ENCODE measurements at places on chromosomes 5 and 9.
A peak's percentile ranks its signal among the peaks of the same experiment; 100 is the strongest.

- DNase-seq, result peak; percentile 68
Observed at GRCh38 chr5:141135030-141135717, at the start of gene PCDHB5. PCDHB5 (plus strand) TSS chr5:141135206; CDS start chr5:141135435, 229 bp downstream.

GRCh38 chr5:175166026-175166425 lies 278.0 kb downstream of the DRD1 start:
- no peak for DNase-seq

GRCh38 chr5:21573416-21574314 lies 1279.5 kb downstream of the CDH12 start:
- DNase-seq, result no peak

GRCh38 chr9:109251776-109252106 lies 69.1 kb downstream of the EPB41L4B start:
- no peak for DNase-seq

- DNase-seq, result no peak
Observed at GRCh38 chr9:123454361-123454760, 98.4 kb downstream of the CRB2 start.

DNA sequence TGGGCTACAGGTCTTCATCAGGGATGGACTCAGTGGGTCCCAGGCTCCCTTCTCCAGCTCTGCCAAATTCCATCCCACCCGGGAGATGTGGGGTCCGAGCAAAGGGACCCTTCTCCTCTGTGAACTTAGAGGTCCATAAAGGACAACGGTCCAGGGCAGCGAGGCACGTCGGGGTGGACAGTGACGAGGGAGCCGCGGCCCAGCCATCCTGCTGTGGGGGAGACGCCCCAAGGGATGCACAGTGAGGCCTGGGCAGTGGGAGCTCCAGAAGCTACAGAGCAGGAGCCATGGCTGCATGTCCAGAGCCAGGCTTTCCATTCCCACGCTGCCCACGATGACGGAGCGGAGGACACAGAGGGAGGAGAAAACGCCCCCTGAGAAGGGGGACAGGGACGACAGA lies 107.5 kb upstream of the PPP1R26 start:
- no peak for DNase-seq

DNA sequence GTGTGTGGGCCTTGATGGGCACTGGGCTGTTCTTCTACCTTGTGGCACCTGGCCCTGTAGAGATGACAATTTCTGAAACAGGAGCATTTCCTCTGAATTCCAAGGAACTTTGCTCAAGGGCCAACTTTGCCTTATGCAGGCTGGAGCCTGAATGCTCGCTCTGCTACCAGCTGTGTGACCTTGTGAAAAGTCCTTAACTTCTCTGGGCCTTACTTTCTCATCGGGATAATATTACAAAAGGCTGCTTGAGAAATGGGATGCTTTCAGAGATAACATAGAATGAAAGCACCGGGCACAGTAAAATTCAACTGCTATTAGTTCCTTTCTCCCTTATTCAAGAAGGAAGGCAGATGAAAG lies 58.8 kb downstream of the GADD45G start:
- no peak for DNase-seq

- DNase-seq, result no peak
Observed at GRCh38 chr9:83714329-83714728, 6.6 kb upstream of the UBQLN1 start.

DNA sequence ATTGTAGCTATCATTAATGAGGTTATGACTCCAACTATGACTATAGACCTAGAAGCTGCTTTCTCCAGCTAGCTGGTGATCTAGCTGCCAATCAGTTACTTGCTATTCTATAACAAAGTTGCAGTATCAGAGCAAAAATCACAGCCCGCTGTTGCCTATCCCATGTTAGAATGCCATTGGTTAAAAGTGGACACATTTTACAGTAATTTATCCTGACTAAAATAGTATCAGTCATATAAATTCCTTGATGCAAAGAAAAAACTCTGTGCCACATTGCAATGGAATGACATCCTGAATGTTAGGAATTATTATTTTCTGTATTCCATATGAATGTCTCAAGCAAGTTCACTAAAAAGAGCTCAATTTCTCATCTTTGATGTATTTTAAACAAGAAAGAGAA lies 626.5 kb downstream of the PDE4D start:
- no peak for DNase-seq

DNA sequence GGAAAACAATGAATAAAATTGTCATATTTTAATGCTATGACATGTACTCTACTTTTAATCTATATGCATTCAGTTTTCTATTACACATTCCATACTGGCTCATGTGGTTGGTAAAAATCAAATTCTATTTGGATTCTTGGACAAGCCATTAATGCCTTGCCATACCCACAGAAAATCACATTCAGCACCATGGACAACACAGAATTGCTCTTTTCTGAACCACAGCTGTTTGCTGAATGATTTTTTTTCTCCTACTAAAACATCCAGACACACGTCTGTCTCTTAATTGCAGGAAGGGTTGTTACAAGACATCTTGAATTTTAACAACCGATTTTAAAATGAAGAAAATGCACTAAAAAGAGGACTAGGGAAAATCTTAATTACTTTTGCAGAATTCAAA lies 675.6 kb downstream of the BRINP1 start:
- DNase-seq, result no peak

- no peak for DNase-seq
Observed at GRCh38 chr5:58080573-58080972, 379.3 kb downstream of the PLK2 start.

- no peak for DNase-seq
Observed at GRCh38 chr9:108620767-108621166, 235.0 kb downstream of the ACTL7B start.

GRCh38 chr9:118295413-118295812 lies 591.2 kb downstream of the TLR4 start:
- no peak for DNase-seq

- no peak for DNase-seq
Observed at GRCh38 chr5:135395866-135396265, 3.2 kb downstream of the MACROH2A1 start.

- DNase-seq, result no peak
Observed at GRCh38 chr5:177449140-177450061, 2.8 kb downstream of the PRR7 start.

DNA sequence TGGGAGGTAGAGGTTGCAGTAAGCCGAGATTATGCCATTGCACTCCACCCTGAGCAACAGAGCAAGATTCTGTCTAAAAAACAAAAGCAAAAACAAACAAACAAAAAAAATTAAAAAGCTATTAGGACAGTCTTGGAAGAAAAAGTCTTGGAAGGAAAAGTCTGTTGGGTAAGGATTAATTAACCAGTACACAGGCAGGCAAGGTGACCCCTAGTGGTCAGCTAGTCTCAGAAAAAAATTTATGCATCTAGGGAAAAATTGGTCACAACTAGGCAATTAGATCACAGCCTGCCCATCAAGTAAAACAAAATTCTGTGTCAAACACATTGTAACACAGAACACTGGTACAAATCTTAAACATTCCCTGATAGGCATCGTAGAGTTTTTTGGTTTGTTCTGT lies 6.7 kb upstream of the ANKRD18B start:
- no peak for DNase-seq

GRCh38 chr9:131078427-131079366 lies 17.6 kb upstream of the AIF1L start:
- no peak for DNase-seq

GRCh38 chr9:5714501-5715401 lies 85.8 kb downstream of the RIC1 start:
- DNase-seq, result no peak

DNA sequence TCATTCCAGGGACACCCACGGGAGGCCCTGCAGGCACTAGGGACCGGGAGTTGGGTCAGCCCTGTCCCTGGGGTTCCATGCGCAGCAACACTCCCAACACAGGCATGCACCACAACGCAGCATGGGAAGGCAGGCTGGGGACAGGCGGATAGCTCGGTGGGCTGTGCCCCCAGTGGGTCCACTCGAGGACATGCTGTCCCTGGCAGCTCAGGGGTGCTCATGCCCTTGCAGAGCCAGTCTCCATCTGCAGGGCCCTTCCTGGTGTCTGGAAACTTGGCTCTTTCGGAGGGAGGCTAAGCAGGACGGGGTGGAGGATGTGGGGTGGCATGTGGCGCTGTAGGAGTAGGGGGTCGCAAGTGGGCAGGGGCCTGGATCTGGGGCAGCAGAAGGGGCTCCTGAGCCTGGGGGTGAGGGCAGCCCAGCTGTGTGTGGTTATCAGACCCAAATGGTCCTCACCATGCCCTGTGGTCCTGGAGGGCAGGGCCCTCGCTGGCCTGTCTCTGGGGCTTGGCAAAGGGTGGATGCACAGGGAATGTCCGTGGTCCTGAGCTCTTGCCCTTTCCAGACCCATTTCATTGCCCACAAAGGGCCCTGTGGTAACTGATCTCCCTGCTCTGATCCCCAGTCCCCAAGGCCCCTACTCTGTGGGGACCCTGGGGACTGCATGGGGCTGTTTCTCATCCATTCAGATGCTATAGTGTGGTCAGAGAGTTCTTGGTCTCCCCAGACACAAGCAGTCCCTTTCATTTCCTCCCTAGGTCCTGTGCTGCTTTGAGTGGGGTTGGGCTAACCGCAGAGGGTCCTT lies 90.3 kb upstream of the PHYKPL start:
- DNase-seq, result no peak

DNA sequence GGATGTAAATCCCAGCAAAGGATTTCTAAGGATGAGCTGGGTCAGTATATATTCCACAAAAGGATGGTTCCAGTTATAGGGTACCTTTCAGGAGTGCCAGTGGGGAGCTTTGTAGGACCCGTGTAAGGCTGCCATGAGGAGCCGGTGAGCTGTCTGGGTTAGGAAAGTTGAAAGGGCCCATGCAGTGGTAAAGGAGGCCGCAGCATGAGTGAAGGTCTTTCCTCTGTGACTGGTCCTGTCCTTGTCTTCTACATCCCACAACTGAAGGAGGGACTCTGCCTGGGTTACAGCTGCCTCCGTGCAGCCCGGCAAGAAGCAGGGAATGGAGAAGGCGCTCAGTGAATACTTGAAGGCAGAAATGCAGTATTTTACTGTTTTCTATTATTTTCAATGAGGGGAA lies 58.9 kb downstream of the HSPA4 start:
- DNase-seq, result no peak

- DNase-seq, result no peak
Observed at GRCh38 chr5:73137563-73138530, 17.5 kb downstream of the TMEM171 start.

DNA sequence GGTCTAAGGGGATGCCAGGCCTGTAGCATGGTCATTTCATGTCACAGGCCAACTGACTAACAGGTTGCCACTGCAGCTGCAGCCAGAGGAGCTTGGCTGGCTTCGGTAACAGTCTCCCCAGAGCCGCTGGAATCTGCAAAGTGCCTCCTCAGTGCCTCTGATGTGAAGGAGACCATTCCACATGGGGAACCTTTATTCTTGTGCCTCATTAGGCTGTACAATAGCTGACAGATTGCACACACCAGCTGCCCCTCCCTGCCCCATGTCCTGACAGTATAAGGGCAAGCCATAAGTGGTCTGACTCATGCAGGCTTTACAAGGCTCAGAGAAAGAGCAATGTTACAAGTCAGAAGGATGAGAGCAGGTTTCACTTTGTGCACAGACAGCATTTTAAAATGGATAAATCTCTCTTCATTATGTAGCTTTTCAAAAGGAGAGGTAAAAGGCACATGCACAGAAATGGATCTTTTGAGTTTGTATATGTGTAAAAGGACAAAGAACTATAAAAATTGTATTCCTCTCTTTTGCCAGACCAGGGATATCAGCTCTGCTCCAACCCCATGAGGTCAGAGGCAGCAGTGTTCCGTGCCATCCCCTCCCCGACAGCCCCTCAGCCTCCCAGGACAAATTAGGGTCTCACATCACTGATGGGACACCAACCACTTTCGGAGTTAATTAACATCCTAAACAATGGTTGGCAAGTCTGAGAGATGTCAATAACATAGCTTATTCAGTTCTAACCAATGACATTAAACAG lies 467.8 kb downstream of the TMEM232 start:
- no peak for DNase-seq

GRCh38 chr5:94771742-94772141 lies 153.3 kb downstream of the SLF1 start:
- DNase-seq, result no peak

GRCh38 chr5:633501-633955 lies 21.4 kb downstream of the CEP72 start:
- DNase-seq, result no peak

GRCh38 chr5:139574641-139575312 lies 13.6 kb downstream of the UBE2D2 start:
- DNase-seq, result no peak

DNA sequence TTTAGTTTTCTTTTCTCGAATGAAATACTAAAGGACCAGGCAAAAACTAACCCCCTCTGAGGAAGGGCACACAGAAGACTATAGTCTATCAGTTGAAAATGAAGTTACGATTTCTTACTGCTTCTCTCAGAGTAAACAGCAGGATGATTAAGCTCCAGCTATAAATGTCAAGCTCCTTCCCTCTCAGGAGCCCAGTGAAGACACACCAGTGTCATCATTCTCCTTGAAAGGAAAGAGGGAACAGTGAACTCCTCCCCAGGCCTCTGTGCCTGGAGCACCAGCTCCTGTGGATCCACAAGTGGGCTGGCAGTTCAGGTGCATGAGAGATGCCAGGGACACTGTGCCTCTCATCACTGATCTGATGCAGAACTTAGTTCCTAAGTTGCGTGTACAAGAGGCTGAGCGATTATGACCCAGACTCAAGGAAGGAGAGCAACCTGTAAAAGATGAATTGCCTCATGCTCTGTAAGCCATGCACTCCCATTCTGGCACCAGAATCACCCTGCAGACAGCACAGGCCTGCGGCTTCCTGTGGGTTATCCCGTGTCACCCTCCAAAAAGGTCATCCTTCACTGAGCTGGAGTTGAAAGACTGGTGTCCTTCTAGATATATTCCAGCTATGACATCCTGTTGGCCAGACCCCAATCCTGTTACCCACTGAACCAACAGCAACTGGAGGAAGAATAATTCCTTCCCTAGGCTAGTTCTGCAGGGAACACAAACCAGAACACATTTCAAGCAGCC lies 394.0 kb downstream of the SEMA5A start:
- DNase-seq, result no peak

DNA sequence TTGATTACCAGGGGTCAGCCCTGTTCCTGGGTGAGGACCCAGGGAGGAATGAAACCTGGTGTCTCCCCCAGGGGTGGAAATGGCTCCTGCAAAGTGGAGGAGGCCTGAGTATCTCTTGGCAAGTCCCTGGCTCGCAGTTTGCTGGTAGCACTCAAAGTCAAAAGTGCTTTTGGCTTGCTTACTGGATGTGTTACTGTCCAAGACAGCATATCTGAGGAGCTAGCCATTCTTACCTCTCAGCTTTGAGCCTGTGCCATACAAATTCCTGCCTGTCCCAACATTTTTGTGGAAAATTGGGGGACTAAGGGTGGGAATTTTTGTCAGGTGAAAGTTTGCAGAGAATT lies 9.9 kb downstream of the ZNF618 start:
- no peak for DNase-seq

DNA sequence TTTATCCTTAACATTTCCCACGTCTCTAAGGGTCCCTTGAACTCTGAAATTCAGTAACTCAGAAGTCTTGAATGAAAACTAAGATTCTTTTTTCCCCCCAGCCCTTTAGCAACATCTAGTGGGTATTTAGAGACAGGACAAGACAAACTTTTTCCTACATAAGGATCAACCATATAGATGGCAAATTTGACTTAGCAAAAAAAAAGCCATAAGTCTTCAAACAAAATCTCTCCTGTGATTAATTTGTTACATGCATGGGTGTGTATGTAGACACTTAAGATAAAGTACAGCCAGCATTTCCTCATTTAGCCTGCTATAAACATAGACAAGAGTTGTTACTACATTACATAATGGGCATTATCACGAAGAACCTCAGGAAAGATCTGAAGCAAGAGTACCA lies 29.1 kb upstream of the ANKRD31 start:
- DNase-seq, result no peak

GRCh38 chr5:169719360-169720314 lies 82.6 kb downstream of the DOCK2 start:
- no peak for DNase-seq
